H4 (cell line): ENCODE measurements at places on chromosomes 1 and 21.

DNA sequence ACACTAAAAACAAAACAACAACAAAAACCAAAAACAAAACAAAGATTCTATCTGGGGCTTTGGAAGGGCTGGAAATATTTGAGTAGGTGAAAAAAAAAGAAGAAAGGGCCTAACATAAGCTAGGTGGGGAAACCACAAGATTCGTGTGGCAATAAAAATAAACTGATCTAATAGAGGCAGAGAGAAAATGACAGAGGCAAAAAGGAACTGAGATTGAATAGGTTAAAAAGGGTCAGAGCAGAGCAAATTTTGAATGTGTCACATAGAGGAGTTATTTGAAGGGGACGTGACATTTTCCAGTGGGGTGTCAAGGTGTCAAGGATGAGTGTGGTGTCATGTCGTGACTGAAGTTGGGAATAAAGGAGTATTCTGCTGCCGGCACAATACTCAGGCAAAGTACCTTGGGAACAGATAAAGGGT, 65.2 kb upstream of the RALGPS2 start:
- DNase-seq = no peak

DNA sequence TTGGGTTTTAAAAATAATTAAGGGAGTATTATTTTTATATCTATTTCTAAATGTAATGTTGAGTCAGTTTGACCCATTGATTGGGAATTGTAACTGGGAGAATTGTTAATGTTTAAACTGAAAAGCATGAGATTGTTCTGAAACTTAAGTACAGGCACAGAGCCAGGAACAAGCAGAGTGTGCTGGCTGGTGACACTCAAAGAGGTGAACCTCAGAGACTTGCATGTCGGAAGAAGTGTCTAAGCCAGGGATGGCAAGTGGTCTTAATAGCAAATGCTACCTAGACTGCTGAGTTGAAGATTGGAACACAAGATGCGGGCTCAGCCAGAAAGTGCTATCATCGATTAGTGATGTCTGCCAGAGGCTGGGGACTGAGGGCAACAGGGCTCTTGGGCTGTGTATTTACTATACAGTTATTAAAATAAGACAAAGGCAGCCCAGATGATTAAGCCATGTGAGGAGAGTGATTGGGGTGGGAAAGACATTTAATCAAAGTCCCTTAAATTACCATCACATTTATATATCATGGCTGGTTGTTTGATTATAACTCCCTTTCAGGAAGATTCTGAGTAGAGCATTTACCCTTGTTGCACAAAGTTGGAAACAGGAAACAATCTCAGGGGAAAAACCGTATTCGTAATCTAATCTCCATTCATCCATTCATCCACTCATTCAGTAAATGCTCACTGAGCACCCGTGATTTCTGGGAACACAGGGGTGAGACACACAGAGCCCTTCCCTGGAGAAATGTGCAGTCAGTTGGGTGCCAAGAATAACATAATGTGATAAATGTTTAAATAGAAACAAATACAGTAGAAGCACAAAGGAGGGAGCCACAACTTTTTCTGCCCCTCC, 42.8 kb downstream of the C8A start:
- DNase-seq = no peak

- no peak for DNase-seq
Observed at GRCh38 chr1:28470146-28470545, 35.7 kb upstream of the RCC1 start.

- DNase-seq = no peak
Observed at GRCh38 chr21:42623694-42624093, 29.7 kb upstream of the PDE9A start.

DNA sequence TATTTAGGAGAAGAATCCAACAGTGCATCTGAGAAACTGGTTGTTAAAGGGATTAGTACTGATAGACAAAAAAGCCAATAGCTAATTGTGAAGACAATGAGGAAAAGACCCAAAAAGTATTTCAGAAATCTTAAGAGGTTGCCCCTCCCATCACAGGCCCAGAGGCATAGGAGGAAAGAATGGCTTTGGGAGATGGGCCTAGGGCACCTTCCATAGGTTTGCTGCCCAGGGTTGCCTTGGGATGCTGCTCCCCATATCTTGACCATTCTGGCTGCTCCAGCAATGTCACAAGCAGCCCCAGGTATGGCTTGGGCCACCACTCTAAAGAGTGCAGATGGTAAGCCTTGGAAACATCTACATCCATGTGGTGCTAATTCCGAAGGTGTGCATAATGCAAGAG, 68.7 kb upstream of the CD5L start:
- no peak for DNase-seq

DNA sequence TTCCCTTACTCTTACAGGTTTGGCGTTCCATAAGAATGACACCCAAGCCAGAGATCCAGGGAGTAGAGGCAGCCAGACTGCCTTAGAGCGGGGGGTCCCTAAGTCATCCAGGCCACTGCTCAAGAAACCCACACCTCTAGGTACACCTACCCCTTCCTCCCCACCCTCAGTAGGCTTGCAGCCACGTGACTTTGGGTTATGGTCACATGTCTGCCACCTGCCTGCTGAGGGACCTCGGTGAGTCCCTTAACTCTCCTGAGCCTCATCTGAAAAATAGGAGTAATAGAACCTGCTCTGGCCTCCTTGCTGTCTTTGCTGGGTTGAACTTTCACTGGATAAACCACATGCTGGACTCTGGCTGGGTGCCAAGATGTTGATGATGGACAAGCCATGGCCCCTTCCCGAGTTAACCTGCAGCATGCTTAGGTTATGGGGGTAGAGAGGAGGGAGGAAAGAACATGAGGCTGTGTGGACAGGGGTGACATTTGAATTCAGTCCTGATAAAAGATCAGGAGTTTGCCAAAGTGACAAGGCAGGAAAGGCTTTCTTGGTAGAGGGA, 4.5 kb downstream of the RPS6KA1 start:
- DNase-seq = no peak

GRCh38 chr1:113565621-113566020, 175.3 kb downstream of the MAGI3 start:
- no peak for DNase-seq

DNA sequence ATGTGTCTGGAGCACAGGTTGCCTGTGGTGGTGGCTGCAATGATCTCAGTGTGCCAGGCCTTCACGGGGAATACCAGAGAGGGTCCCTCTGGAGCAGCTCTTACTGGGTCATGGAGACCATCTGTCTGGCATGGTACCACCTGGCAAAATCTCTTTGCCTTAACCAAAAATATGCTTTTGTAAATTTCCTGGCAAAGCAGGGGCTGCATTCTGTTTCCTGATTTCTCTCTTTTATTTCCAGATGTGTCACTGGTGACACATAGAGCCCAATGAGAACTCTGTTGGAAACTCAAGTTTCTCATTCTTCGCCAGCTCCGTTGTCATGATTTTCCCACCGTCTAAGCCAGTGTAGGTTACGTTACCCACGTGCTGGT, 136.5 kb downstream of the FGGY start:
- DNase-seq = peak; percentile 29

DNA sequence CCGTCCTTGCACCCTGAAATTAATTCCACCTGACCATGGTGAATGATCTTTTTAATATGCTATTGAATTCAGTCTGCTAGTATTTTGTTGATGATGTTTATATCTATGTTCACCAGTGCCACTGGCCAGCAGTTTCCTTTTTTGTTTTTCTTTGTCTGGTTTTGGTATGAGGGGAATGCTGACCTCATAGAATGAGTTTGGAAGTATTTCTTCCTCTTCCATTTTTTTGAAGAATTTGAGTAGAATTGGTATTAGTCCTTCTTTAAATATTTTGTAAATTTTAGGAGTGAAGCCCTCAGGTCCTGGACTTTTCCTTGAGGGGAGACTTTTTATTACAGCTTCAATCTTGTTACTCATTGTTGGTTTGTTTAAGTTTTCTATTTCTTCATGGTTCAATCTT, 231.6 kb downstream of the MRPL39 start:
- no peak for DNase-seq

GRCh38 chr1:168829876-168830275, 100.9 kb upstream of the DPT start:
- no peak for DNase-seq

- peak; percentile 51 for DNase-seq
Observed at GRCh38 chr1:39735731-39736130, 3.0 kb upstream of the PPIE start.

DNA sequence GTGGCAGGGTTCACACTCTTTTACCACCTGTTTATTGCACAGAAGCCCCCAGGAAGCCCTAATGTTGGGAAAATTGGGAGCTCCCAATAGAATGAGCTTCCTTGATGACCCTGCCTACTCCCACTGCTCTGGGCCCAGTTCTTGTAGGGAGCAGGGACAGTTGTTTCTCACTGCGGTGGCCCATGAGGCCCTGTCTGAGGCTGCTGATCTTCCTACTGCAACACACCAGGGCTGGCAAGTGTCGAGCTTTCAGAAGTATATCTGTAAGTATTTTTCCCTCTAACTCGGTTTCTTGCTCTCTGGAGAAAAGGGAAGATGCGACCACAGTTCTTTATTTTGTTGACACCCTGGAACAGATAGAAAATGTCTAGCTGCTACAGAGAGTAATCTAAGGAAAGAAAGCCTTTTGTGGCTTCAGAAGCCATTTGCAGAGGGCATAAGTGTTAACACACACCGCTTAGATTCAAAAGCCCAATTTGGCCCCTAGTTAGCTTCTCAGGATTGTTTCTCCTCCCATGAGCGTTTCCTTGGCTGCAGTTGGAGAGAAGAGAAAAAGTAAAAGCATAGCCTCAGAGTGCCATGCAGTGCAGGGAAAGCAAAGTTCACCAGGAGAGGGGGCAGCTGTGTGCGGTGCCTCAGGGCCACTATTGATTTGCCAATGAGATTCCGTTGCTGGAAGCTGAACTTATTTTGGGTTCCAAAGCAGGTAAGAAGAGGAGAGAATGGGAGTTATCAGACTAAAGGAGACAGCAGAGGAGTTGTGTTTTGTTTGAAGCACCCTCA, 102.6 kb downstream of the SELENOF start:
- DNase-seq = no peak

DNA sequence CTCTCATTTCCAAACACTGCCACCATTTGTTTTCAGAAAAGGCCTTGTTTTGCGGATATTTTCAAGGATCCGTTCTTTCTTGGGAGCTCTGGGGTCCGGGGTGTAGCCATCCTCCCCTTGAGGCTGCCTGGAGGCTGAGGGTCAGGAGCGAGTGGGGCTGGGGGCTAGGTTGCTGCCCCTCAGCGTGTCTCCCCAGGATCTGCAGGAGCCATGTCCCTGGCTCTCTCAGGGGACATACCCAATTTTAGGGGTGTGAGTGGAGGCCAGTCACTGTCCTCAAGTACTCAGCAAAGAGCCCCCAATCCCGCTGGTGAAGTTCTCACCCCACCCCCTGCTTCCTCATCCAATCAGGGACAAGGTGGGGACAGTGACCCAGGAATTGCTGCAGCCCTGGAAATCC, 15.0 kb upstream of the PRDM16 start:
- no peak for DNase-seq

GRCh38 chr1:23867542-23867894, 572 bp downstream of the FUCA1 start:
- DNase-seq = no peak

DNA sequence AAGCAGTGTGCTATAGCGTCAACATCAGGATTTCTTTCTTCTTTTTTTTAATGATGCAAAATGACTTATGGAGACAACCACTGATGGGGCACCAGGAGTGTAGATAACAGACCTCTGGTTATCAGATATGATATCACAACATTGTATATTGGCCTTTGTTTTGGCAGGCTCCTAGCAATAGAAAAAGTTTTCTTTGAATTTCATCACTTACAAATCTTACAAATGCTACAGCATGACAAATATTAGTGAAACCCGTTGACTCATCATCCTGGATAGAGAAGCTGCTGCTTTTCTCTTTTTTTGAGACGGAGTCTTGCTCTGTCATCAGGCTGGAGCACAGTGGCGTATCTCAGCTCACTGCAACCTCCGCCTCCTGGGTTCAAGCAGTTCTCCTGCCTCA, 92.9 kb downstream of the LTN1 start:
- no peak for DNase-seq

DNA sequence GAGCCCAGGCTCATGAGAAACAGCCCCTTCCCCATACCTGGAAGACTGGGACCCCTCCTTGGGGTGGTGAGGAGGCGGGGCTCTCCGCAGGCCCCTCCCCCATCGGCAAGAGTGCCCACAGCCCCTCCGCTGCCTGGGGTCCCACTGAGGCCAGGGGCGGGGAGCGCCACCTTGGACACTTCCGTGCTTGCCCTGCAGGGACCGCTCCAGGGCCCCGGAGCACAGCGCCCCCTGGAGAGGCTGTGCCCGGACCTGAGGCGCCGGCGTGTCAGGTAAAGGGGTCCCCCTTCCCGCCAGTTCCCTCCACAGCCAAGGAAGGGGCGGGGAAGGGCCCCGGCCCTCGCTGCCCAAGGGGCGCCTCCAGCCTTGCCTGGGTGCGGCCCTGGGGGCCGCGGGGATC, 21.5 kb downstream of the INAVA start:
- DNase-seq = no peak

- no peak for DNase-seq
Observed at GRCh38 chr1:3192361-3192760, 123.4 kb downstream of the PRDM16 start.

DNA sequence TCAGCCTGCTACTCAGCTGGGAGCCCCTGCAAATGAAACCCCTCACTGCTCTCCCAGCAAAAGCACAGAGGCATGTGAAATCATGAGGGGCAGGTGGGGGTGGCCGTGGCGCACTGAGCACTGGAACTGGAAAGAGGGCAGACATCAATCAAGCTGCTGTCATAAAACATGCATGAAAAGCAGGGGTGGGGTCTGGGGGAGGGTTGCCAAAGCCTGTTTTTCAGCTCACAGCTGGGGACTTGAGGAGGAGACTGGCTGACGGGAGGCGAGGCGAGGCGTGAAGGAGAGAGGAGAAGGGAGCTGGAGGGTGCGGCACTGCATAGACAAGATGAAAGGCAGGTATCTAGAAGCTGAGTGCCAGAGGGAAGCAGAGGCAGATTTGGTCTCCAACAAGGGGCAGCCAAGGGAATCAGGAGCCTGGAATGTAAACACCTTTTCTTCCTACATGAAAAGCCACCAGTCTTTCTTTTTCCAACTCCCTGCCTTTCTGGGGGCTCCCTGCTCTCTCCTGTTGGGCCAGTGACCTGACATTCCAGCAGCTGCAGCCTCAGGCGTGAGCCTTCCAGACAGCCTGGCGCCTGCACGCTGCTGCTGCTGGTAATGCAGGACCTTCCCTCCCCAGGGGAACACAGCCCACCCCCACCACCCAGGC, 87.0 kb downstream of the NMNAT2 start:
- DNase-seq = no peak

- no peak for DNase-seq
Observed at GRCh38 chr1:239421811-239422210, 35.4 kb downstream of the CHRM3 start.

- no peak for DNase-seq
Observed at GRCh38 chr21:38417726-38418125, 80.6 kb downstream of the ERG start.
